ENCODE measurements at places on chromosomes 2 and 18. TPM values are rescaled to one million over a fixed set of nuclear protein-coding genes. Genes with fewer than 3 reads are reported as not detected.

- H3K4me1 ChIP-seq = peaks cover 16% of the 10 kb centered on the region
- peak; percentile 51 for DNase-seq
- no peaks in the 10 kb centered on the region for H3K36me3 ChIP-seq
- no peak overlapping the region for H3K4me3 ChIP-seq
Measured at GRCh38 chr2:26916128-26916692, 54.2 kb upstream of the MAPRE3 start.

DNA sequence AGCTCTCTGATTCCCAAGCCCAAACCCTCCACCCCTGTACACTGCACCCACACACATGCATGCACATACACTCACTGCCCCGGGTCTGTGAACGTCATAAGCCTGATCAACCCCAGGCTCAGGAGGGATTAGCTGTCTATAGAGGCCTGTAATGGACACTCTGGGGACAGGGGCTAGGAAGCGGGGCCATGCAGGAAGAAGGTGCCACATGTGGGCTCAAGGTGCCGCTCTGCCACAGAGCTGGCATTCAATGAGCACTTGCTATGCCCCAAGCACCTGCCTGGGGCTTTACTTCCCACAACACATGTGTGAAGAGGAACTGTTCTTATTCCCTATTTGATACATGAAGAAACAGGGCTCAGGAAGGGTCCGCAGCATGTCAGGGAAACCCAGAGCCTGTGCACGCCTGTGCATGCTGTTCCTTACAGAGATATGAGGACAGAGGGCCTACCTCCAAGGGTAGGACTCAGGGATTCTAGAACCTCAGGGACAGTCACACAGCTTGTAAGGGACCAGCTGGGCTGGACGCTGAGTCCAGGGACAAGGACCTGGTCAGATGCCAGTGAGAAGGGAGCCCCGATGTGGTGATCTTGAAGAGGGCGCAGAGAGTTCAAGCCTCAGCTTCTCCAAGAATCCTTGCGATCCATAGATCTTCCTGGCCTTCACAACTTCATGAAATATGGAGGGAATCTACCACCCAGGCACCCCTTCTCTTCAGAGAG lies 5.0 kb downstream of the BIN1 start:
- H3K36me3 ChIP-seq = peaks cover 3% of the 10 kb centered on the region
- H3K27ac ChIP-seq = no peak overlapping the region
- no peaks in the 10 kb centered on the region for H3K27me3 ChIP-seq
- H3K4me3 ChIP-seq = no peak overlapping the region
- peaks cover 37% of the 10 kb centered on the region for H3K4me1 ChIP-seq
- DNase-seq = no peak

- DNase-seq = no peak
- no peaks in the 10 kb centered on the region for H3K4me1 ChIP-seq
- H3K36me3 ChIP-seq = no peaks in the 10 kb centered on the region
- no peak overlapping the region for H3K27ac ChIP-seq
Measured at GRCh38 chr2:68715353-68716041, 19.1 kb upstream of the ARHGAP25 start.

- H3K4me1 ChIP-seq = peaks cover 16% of the 10 kb centered on the region
- no peaks in the 10 kb centered on the region for H3K27me3 ChIP-seq
- H3K36me3 ChIP-seq = no peaks in the 10 kb centered on the region
- no peak overlapping the region for H3K27ac ChIP-seq
- peak overlapping the region; percentile 64 for H3K4me3 ChIP-seq
- DNase-seq = no peak
Measured at GRCh38 chr2:112273349-112273748, 2.0 kb upstream of the ZC3H6 start.

- H3K36me3 ChIP-seq = no peaks in the 10 kb centered on the region
- DNase-seq = no peak
- H3K27ac ChIP-seq = no peak overlapping the region
- H3K27me3 ChIP-seq = peaks cover 7% of the 10 kb centered on the region
Measured at GRCh38 chr2:152790883-152791282, 72.5 kb downstream of the ARL6IP6 start.

- no peak overlapping the region for H3K27ac ChIP-seq
- H3K4me1 ChIP-seq = peaks cover under 1% of the 10 kb centered on the region
- H3K36me3 ChIP-seq = no peaks in the 10 kb centered on the region
- peaks cover 3% of the 10 kb centered on the region for H3K27me3 ChIP-seq
Measured at GRCh38 chr2:26164231-26164630, 8.7 kb upstream of the GAREM2 start.

DNA sequence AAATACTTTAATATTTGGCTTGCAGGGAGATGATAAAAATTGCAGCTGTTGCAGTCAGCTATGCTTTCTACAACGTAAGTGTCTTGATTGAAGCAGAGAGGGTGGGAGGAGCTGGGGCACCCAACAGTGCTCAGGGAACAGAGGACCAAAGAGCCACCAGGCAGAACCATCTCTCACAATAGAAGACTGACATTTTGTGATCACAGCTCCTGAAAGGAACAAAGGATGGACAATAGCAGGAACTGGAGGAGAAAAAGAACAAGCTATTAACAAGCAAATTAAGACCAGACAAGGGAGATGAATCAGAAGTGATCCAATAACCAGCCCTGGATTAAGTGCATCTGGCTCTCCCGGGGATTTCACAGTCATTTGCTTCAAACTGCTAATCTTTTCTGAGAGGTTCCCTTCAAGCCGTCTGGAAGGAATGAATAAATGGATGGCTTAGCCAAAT lies 65.7 kb upstream of the SMAD2 start:
- peaks cover 13% of the 10 kb centered on the region for H3K4me1 ChIP-seq
- H3K4me3 ChIP-seq = no peak overlapping the region
- no peaks in the 10 kb centered on the region for H3K27me3 ChIP-seq
- DNase-seq = no peak

DNA sequence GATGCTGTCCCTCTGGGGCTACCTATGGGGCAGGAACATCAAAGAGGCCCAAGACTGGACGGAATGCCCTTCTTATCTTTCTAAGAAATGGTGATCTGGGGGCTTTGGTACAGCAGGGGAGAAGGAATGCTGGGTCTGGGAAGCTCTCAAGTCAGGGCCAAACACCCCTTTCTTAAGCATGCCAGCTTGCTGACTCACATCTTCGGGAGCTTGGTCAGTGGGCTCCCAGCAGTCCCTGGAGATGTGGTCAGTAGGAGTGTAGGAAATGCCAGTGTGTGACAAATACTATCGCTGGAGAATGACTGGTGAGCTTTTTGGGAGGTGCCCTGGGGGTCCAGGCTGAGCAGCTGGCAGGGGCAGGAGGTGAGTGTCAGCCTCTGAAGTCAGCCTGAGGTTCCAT lies 105.0 kb upstream of the CDC42EP3 start:
- peaks cover 78% of the 10 kb centered on the region for H3K4me1 ChIP-seq
- DNase-seq = no peak
- no peak overlapping the region for H3K27ac ChIP-seq
- H3K36me3 ChIP-seq = no peaks in the 10 kb centered on the region
- H3K4me3 ChIP-seq = no peak overlapping the region
- no peaks in the 10 kb centered on the region for H3K27me3 ChIP-seq

- H3K27ac ChIP-seq = no peak overlapping the region
- H3K36me3 ChIP-seq = no peaks in the 10 kb centered on the region
- no peak for DNase-seq
- peaks cover 15% of the 10 kb centered on the region for H3K4me1 ChIP-seq
- H3K27me3 ChIP-seq = peaks cover 7% of the 10 kb centered on the region
Measured at GRCh38 chr18:36381075-36381474, 83.6 kb downstream of the FHOD3 start.

Gene TEKT4
- total RNA-seq = 0.34 TPM

DNA sequence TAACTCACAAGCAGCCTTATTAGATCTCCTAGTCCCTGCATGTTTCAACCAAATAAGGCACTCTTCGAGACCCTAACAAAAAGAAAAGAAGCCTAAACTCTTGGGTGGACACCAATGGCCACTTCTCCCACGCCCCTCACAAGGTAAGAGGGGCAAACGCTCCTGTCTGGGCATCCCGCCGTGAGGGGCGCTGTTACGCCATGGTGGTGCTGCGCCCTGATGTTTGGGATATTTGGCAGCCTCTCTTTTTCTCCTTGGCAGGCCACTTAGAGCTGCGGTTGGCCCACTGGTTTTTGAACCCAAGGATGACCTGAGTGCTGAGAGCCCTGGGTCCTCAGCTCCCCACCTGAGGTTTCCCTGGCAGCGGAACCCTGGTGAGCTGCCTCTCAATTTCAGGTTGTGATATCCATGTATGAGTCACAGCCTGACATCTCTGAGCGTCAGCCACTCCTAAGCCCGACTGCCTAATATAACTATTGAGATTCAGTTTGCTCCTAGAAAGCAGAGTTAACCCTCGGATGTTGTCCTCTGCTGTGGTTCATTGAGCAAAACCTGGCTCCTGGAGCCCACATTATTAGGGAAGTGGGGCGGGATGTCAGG lies 103.3 kb downstream of the COL6A3 start:
- peaks cover 28% of the 10 kb centered on the region for H3K4me1 ChIP-seq
- no peaks in the 10 kb centered on the region for H3K36me3 ChIP-seq
- peaks cover 8% of the 10 kb centered on the region for H3K27me3 ChIP-seq

GRCh38 chr2:148812306-148812705 lies 62.7 kb upstream of the KIF5C start:
- DNase-seq = no peak
- no peaks in the 10 kb centered on the region for H3K36me3 ChIP-seq
- H3K27ac ChIP-seq = no peak overlapping the region

DNA sequence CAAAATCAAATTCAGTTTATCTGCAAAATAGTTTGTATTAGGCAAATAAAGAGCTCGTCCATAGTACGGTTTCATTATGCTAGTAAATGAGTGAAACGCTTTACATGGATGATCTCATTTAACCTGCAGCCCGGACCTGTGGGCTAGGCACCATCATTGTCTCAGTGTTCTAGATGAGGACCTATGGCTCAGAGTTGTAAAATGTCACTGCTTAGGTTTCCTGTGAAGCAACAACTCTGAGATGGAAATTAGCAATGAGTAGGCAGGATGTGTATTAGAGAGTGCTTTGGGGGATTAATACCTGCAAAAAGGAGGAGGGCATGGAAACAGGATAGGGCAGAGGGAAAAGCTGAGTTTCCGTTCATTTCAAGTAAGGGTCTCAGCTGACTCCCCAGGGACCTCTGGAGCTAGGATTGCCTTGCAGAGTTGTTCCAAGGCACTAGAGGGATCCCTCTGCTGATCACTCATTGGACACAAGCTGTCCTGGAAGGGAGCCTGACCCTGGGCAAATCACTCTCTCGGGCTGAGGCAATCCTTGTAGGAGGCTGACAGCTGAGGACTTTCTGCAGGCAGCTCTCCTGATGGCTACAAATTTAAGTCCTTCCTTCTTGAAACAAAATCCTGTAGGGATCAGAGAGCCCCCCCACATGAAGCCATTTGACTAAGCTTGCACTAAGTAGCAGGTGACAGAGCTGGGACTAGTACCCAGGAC lies 58.8 kb upstream of the SIX2 start:
- H3K4me3 ChIP-seq = no peak overlapping the region
- no peak for DNase-seq
- no peaks in the 10 kb centered on the region for H3K36me3 ChIP-seq
- peaks cover 24% of the 10 kb centered on the region for H3K27me3 ChIP-seq

GRCh38 chr18:63848159-63848558 lies 39.3 kb upstream of the SERPINB2 start:
- H3K27ac ChIP-seq = no peak overlapping the region
- DNase-seq = no peak
- no peaks in the 10 kb centered on the region for H3K36me3 ChIP-seq
- no peak overlapping the region for H3K4me3 ChIP-seq
- no peaks in the 10 kb centered on the region for H3K4me1 ChIP-seq

Gene RNF125
- total RNA-seq = 1.8 TPM

Gene IL36B
- not detected for total RNA-seq

- no peak overlapping the region for H3K4me3 ChIP-seq
- H3K27ac ChIP-seq = peak overlapping the region; percentile 43
- H3K36me3 ChIP-seq = peaks cover 23% of the 10 kb centered on the region
- no peaks in the 10 kb centered on the region for H3K27me3 ChIP-seq
Measured at GRCh38 chr2:235030936-235031335, 79.1 kb downstream of the SH3BP4 start.

GRCh38 chr2:189022053-189022481 lies 47.9 kb downstream of the COL3A1 start:
- no peak for DNase-seq
- peak overlapping the region; percentile 23 for H3K4me3 ChIP-seq
- H3K27me3 ChIP-seq = no peaks in the 10 kb centered on the region
- peaks cover 27% of the 10 kb centered on the region for H3K4me1 ChIP-seq

GRCh38 chr18:38402509-38402908 lies 836.9 kb upstream of the CELF4 start:
- H3K27me3 ChIP-seq = no peaks in the 10 kb centered on the region
- H3K36me3 ChIP-seq = peaks cover 6% of the 10 kb centered on the region
- H3K4me1 ChIP-seq = no peaks in the 10 kb centered on the region

Gene PCARE
- not detected for total RNA-seq

- no peak overlapping the region for H3K27ac ChIP-seq
- H3K4me3 ChIP-seq = no peak overlapping the region
- no peaks in the 10 kb centered on the region for H3K27me3 ChIP-seq
- no peak for DNase-seq
- H3K36me3 ChIP-seq = peaks cover 6% of the 10 kb centered on the region
Measured at GRCh38 chr2:226466589-226466988, 333.0 kb downstream of the IRS1 start.

DNA sequence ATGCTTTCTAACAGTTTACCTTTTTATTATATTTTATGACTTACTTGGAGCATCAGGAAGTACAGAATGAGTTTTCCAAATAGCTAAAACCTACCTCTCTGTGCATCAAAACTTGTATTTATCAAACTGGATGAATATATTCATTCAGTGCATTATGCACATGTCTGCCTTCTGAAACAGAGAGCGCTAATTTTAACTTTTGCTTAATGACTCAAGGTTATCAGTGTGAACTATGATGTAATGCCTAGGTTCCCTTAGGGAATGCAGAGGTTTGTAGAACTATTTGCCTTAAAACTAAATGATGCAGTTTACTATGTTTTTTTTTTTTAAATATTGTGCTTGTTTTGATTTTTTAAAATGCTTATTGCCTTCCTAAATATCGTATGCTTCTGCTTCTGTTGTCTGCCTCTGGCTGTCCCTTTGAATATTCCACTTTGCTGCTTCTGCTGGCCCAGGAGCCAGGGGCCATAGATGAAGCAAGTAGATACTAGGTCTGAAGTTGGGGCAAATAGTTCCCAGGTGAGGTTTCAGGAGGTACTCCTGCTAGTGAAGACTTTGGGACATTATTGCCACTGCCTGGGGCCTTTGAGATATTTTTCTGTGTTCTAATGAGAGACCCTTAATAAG lies 16.5 kb downstream of the TMEM178A start:
- H3K4me3 ChIP-seq = no peak overlapping the region
- DNase-seq = no peak
- peaks cover 3% of the 10 kb centered on the region for H3K36me3 ChIP-seq

GRCh38 chr2:195579776-195580555 lies 77.1 kb upstream of the SLC39A10 start:
- H3K4me1 ChIP-seq = peaks cover 3% of the 10 kb centered on the region
- no peaks in the 10 kb centered on the region for H3K36me3 ChIP-seq
- no peaks in the 10 kb centered on the region for H3K27me3 ChIP-seq
- DNase-seq = no peak

GRCh38 chr18:9696701-9697100 lies 11.4 kb upstream of the RAB31 start:
- peak; percentile 4 for DNase-seq
- peaks cover 4% of the 10 kb centered on the region for H3K27me3 ChIP-seq
- no peak overlapping the region for H3K27ac ChIP-seq
- H3K4me3 ChIP-seq = no peak overlapping the region

Gene FBXO15
- total RNA-seq = 4.7 TPM

Gene LRRC30
- not detected for total RNA-seq

Gene TUBA4B
- not detected for total RNA-seq

Gene LONRF2
- total RNA-seq = 8.9 TPM

- no peaks in the 10 kb centered on the region for H3K36me3 ChIP-seq
- no peak overlapping the region for H3K4me3 ChIP-seq
- DNase-seq = no peak
- H3K27me3 ChIP-seq = peaks cover 7% of the 10 kb centered on the region
- no peaks in the 10 kb centered on the region for H3K4me1 ChIP-seq
Measured at GRCh38 chr2:223389624-223390023, 212.5 kb downstream of the SCG2 start.

Gene UGT1A4
- total RNA-seq = not detected

Gene CHRNG
- total RNA-seq = 0.87 TPM
